Muscle of back (tissue), 13 donors: ENCODE measurements at places on chromosomes 5 and 9. TPM values are rescaled to one million over a fixed set of nuclear protein-coding genes. Genes with fewer than 3 reads are reported as not detected.

The C5orf52 gene
- polyA plus RNA-seq = not detected

The PCDHA3 gene
- 0.26 TPM for polyA plus RNA-seq

The FRMD3 gene
- 22.5 TPM for polyA plus RNA-seq

The THBS4 gene
- polyA plus RNA-seq = 475 TPM

The PARP8 gene
- 9.9 TPM for polyA plus RNA-seq

The BTNL9 gene
- 8.6 TPM for polyA plus RNA-seq

The CXXC5 gene
- 78.1 TPM for polyA plus RNA-seq
